ENCODE measurements at places on chromosomes 1 and 21. TPM values are rescaled to one million over a fixed set of nuclear protein-coding genes. Genes with fewer than 3 reads are reported as not detected.

- DNase-seq, result no peak
Observed at GRCh38 chr1:59592924-59593323, 221.8 kb upstream of the HOOK1 start.

GRCh38 chr1:145995148-145995881 lies 1.1 kb downstream of the TXNIP start:
- no peak for DNase-seq

DNA sequence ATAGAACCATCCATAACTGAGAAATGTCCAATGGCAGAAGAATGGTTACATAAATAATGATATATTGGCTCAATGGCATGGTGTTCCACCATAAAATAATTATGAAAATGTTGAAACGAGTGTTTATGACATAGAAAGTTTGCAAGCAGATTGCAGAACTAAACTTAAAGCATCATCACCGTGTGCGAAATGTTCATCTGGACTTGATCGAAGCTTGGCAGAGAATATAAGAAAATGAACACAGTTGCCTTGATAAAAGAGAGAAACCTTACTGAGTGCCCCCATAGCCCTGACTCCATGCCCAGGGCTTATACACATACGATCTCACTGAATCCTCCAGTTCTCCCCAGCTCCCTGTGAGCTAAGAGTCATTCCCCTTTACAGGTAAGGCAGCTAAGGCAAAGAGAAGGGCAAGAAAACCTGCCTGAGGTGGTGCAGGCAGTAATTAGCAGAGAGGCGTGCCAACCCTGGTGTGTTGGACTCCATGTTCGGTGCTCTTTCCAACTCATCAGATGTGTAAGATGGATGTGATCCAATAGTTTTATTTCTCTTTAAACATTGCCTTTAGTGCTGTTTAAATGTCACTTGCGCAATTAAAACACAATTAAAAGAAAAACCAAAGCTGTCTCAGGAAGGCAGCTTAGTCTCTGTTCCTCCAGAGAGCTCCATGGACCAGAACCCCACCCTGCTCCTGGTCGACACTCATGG lies 21.8 kb upstream of the SPOCD1 start:
- DNase-seq, result no peak

GRCh38 chr1:169945181-169945580 lies 51.5 kb upstream of the SCYL3 start:
- no peak for DNase-seq

DNA sequence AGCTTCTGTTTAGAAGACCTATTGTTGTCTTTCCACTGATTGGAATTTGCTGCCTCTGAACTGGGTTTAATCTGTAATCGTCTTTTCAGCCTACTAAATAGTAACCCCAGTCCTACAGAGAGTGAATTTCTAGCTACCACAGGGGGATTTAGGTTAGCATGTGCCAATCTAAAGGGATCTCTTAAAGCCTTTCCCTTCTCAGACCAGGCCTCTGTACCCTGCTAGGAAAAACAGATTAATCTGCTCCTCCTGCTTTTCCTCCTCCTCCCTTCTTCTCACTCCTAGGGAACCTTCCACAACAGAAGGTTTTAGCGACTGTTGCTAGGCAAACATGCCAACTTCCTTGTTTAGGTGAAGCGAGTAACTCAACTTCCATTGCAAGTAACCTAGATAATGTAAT lies 1.3 kb upstream of the RC3H1 start:
- no peak for DNase-seq

GRCh38 chr1:86773341-86774288 lies 69.2 kb downstream of the SH3GLB1 start:
- DNase-seq, result no peak

DNA sequence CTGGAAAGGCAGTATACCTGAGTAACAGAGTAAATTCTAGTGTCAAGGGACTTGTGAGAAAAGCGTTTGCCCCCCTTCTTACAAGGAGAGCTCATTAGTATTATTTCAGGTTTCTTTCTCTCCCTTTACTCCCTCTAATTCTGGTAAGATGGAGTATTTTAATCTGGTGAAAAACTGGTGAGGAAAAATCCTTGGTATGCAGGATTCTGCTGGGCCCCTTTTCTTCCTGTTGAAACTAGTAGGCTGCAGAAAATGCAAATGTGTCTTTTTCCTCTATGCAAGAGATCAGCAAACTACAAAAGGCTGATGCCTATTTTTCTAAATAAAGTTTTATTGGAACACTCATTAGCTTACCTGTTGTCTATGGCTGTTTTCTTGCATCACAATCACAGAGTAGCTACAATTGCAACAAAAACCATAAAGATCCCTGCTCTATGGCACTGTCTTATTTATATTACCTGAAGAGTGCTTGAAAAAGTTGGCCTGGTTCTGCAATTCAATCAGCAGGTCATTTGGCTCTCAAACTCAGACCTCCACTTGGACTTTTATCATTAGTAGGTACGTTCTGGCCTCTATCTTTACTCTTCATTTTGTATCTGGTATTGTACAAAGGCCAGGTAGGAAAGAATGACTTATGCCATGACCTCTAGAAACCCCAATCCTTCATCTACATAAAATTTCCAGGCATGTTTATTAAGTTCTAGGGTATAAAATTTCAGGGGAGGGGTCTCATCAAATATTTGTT lies 109.6 kb downstream of the AKT3 start:
- peak; percentile 50 for DNase-seq

DNA sequence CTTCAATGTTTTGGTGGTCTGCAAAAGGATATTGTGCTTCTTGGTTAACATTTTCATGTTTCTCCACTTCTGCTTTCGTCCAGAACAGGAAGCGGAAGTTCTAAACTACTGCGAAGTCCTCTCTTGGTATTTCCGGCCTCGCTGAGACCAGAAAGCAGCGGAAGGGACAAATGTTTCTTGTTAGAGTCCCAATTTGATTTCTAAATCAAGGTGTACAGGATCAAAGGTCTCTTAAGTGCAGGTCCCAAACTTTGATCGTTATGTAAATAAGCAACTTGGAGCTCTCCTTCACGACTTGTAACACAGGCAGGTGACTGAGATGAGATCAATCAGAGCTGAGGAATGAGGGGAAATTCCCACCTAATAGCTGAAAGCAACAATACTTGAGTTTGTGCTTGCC lies 40.1 kb upstream of the HMCN1 start:
- peak; percentile 4 for DNase-seq

GRCh38 chr1:52825868-52826267 lies 16.7 kb upstream of the ZYG11A start:
- no peak for DNase-seq

PLA2G2C gene
- not detected for polyA plus RNA-seq

TMEM125 gene
- polyA plus RNA-seq, result 0.03 TPM

MCOLN3 gene
- 1.7 TPM for polyA plus RNA-seq

HSF2BP gene
- 0.70 TPM for polyA plus RNA-seq
